ENCODE measurements at places on chromosomes 5 and 9.

GRCh38 chr9:129141066-129142041 lies 30.1 kb downstream of the PTPA start:
- peak; percentile 83 for DNase-seq

DNA sequence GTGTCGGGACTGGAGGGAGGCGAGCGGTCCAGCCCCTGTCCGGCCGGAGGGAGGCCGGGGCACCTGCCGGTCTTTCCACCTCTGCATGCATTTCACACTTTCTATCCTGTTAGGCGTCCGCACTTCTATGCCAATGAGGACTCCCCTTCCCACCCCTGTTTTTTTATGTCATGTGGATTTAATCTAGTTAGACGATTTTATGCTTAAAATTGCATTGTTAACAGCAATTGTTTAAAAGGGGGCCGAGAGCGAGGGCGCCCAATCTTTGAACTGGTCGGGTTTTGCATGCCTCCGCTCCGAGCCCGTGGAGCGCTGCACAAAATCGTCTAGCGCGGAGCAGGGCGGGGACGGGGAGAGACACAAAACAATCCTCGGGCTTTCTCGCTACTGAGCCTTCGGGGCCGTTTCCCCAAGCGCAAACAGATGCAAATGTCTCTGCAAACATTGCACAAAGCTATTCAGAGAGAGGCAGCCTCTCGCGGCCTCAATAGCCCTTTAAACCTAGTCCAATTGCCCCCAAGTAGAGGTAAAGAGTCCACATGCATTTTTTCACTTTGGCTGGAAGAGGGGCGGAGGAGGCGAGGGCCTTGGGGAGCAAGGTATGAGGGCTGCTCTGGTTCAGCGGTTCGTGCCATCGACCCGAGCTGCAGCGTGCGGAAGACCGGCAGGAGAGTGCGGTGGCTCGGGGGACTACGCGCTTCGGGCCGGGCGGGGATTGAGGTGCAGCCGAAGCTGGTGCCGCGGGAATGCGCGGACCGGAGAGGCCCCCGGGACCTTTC lies 37.5 kb upstream of the TIFAB start:
- DNase-seq: no peak

DNA sequence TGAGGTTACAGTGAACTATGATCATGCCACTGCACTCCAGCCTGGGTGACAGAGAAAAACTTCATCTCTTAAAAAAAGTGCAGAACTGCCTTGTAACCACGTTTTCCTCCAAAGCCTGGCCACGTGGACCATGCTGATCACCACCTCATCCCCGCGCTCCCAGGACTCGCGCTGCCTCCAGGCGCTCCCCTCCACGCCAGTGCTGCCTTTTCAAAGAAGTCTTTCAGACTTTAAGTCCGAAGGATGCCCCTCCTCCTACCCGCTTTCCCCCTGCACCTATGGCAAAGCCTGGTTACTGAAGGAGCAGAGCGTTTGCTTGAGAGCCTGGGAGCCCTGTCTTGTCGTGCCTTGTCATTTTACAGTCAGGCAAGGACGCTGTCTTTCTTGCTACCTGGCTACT lies 43.8 kb downstream of the HABP4 start:
- DNase-seq: no peak

GRCh38 chr5:177449140-177450061 lies 2.8 kb downstream of the PRR7 start:
- no peak for DNase-seq

GRCh38 chr9:94948567-94949235 lies 222.2 kb downstream of the AOPEP start:
- DNase-seq: no peak

DNA sequence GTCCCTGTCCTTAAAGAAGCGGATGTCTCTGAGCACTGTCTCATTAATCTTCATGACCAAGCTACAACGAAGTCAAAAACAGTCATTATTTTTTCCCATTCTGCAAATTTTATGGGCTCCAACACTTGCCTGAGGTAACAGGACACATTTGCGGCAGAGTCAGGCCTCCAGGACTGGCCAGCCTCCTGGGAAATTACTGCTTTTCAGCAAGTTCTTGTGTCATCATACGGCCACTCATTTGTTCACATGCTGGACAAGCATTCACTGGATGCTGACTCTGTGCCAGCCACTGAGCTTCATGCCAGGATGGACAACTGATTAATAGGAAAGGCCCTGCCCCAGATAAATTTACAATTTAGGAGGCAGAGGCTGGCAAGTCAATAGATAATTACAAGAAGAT lies 305.7 kb downstream of the ACTL7B start:
- no peak for DNase-seq

DNA sequence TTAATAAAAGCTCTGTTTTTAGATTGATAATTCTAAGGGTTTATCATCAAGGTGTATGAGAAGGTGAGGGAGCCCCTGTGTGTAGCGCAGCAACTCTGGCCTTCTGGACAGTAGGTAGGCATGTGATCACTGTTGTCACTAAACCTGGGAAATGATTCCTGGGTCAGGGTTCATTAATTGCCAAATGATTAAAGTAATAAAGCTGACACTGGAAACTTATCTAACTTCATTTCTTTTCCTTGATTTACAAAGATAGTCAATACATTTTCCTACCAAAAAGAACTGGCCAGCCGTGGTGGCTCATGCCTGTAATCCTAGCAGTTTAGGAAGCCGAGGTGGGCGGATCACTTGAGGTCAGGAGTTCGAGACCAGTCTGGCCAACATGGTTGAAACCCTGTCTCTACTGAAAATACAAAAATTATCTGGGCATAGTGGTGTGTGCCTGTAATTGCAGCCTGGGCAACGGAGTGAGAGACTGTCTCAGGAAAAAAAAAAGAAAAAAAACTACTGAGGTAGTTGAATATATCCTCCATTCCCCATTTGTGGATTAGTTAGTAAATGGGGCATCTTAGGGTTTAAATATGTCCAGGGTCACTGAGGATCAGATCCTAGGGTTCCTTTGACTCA lies 2.4 kb downstream of the EHMT1 start:
- DNase-seq: no peak

- DNase-seq: no peak
Observed at GRCh38 chr5:179668391-179668790, 12.4 kb downstream of the CBY3 start.

DNA sequence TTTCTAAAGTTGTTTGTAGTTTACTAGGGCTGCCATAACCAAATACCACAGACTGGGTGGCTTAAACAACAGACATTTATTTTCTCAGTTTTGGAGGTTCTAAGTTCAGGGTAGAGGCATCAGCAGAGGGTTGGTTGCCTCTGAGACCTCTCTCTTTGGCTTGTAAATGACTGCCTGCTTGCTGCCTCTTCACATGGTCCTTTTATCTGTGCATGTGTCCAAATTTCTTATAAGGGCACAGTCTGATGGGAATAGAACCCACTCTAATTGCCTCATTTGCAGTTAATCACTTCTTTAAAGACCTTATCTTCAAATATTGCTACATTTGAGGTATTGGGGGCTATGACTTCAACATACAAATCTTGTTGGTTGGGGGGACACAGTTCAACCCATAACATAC lies 36.8 kb downstream of the GPBP1 start:
- DNase-seq: no peak

GRCh38 chr9:90070056-90070455 lies 465.2 kb downstream of the GADD45G start:
- no peak for DNase-seq

GRCh38 chr9:123309611-123310010 lies 41.2 kb upstream of the STRBP start:
- no peak for DNase-seq

GRCh38 chr9:123099042-123099441 lies 65.6 kb downstream of the GPR21 start:
- DNase-seq: no peak

DNA sequence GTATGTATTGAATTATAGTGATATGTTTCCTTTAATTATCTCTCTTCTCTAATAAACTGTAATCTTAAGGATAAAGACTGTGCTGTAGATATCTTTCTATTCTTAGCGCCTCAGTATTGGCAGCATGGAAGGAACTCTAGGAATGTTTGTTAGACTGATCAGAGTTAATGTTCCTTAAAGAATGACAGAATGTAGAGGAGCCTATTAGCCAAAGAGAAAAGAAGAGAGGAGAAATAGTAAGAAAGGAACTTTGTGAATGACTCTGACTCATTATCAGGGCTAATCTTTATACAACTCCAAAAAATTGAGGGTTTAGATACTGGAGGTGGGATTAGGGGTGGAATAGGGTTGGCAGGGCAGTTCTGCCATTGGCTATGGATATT lies 59.0 kb upstream of the NUDT12 start:
- no peak for DNase-seq

- no peak for DNase-seq
Observed at GRCh38 chr9:70085241-70085640, 41.6 kb downstream of the MAMDC2 start.

DNA sequence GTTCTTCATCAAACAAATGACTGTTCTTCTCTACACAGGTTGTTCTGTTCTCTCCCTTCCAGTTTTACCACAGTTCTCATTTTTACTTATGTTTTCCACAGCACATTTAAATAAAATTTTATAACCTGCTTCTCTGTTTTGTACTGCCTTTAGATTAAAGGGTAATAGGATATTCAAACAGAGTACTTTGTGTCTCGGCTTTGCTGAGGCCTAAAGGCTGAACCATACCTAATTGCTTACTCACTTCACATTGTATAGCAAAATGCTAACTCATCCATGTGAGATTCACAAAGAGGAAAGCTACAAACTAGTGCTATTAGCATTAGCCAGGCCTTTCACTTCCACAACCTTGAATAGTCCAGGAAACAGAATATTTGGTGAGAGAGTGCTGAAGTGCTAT lies 200.3 kb downstream of the TRPM3 start:
- DNase-seq: no peak

- DNase-seq: no peak
Observed at GRCh38 chr5:83059341-83059740, 17.9 kb downstream of the TMEM167A start.

DNA sequence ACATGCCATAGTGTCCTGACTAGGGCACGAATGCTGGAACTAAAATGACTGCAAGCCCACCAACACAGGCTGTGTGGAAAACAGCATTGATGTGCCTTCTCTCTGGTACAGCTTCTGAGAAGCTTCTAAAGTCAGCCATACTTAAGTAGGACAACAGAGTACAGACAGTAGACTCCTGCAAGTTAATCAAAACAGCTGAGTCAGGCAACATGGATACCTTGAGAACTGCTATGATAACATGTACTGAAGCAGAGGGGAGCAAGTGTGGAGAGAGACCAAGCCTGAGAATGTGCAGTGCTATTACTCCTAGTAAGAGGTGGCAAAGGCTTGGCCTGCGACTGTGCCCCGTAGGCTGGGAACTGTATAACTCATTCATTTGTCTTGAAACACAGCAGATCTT lies 2.5 kb downstream of the ISCA1 start:
- no peak for DNase-seq

- DNase-seq: no peak
Observed at GRCh38 chr9:3865141-3865772, 339.5 kb upstream of the RFX3 start.

DNA sequence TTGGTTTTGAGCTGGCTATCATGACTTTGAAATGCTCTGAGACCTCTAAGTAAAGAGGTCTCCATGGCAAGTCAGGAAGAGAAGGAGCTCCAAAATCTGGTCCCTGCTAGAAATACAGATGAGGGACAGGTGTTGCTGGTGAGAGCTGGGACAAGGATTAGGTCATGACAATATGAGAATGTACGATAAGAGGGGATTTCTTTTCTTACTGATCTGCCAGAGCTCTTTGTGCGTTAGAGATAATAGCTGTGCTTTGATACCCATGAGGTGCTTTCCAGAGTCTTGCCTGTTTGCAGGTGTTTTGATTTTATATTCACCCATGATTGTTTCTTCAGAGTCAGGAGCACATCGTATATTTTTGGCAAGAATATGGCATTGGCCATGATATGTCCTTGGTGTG lies 56.5 kb downstream of the ANKRD33B start:
- DNase-seq: no peak

GRCh38 chr9:128159522-128159783 lies 612 bp upstream of the BBLN start:
- DNase-seq: no peak

DNA sequence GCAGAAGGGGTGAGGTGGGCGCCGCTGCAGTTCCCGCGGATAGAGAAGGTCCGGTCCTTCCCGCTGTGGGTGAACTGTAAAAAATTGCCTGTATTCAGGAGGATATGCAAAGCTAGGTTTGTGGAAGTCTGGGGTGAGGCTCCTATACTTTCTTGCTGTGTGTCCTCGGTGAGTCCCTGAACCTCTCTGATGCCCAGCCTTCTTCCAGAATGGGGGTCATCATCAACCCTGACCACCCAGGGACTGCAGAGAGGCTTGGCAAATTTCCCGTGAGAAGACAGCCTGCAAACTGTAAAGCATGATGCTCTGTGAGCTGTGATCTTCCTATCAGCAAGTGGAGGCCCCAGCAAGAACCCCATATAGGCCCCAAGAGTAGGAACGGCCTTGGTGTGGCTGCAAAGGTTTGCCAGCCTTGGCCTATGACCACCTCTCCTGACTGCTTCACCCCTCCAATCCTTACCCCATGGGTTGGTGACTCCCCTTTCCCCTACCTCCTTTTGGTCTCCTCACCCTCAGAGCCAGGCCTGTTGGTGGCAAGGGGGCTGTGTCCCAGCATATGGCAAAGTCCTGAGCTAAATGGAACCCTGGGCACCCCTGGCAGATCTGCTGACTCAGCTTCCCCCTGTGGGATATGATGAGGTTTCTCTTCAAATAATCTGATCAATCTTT lies 760 bp downstream of the ALDH1B1 start:
- DNase-seq: no peak

DNA sequence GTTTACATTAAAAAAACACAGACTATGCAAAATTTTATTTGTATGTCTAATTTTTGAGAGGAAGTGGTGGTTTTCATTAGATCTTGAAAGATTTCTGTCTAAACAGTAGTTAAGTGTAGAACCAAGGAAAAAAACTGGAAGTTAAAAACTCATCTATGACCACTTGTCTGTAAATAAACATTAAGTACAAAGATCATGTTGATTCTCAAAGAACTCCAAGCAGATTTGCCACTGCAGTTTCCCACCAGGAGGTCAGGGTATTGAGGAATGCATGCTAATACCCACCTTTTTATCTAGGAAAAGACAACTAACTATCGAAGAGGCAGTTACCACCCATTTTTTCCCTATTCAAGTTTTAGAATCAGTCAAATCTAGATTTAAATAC lies 1.9 kb downstream of the STOM start:
- DNase-seq: no peak

DNA sequence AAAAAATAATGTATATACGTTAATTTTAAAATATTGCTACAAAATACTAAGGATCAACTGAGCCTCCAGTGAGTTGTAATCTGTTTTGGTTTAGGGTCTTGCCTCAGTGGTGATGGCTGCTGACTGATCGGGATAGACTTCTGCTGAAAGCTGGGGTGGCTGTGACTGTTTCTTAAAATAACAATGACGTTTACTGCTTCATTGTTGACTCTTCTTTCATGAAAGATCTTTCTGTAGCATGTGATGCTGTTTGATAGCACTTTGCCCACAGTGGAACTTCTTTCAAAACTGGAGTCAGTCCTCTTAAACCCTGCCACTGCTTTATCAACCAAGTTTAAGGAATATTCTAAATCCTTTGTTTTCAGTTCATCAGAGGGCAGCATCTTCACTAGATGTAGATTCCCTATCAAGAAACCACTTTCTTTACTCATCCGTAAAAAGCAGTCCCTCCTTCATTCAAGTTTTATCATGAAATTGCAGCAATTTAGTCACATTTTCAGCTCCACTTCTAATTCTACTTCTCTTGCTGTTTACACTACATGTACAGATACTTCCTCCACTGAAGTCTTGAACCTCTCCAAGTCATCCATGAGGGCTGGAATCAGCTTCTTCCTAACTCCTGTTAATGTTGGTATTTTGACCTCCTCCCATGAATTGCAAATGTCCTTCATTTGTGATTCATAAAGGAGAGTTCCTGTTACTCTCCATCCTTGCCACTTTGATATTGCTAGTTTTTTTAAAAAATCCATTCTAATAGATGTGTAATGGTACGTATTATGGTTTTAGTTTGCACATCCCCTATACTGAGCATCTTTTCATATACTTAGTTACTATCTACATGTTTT lies 41.5 kb upstream of the PTPDC1 start:
- no peak for DNase-seq

All from AG09309 (cell line).